Skeletal muscle tissue (tissue), 5 donors: ENCODE measurements at places on chromosomes 6 and 20. TPM values are rescaled to one million over a fixed set of nuclear protein-coding genes. Genes with fewer than 3 reads are reported as not detected.

SLC17A1 gene
- not detected for total RNA-seq

FLRT3 gene
- total RNA-seq: 9.4 TPM

CDH4 gene
- total RNA-seq: 0.52 TPM

C6orf132 gene
- under 0.01 TPM for total RNA-seq

RIPOR2 gene
- 9.9 TPM for total RNA-seq

GSTA2 gene
- total RNA-seq: under 0.01 TPM
